Kidney epithelial cell (primary cell): ENCODE measurements at places on chromosomes 7 and 10. TPM values are rescaled to one million over a fixed set of nuclear protein-coding genes. Genes with fewer than 3 reads are reported as not detected.

- no peak for DNase-seq
These were observed 176.5 kb downstream of the SRPK2 start for GRCh38 chr7:105212212-105212611.

DNA sequence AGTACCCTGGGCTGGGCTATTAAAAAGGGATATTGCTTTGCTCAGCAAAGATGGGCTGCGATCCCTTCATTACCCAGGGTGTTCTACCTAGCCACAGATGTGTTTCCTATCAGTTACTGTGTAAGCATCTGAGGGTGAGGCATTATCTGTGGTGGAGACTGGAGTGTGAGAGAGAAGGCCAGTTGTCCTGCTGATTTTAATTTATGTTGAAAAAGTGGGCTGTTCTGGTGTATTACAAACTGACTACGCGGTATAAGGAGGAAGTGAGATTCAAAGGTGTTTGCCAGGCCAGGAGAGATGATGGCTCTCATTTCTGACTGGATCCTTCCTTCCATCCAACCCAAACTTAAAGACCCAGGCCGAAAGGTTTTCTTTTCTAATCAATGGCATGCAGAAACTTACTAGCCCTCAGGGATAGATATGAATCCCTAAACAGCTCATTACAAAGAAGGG is 7.6 kb downstream of the TCF7L2 start:
- no peak for DNase-seq

DNA sequence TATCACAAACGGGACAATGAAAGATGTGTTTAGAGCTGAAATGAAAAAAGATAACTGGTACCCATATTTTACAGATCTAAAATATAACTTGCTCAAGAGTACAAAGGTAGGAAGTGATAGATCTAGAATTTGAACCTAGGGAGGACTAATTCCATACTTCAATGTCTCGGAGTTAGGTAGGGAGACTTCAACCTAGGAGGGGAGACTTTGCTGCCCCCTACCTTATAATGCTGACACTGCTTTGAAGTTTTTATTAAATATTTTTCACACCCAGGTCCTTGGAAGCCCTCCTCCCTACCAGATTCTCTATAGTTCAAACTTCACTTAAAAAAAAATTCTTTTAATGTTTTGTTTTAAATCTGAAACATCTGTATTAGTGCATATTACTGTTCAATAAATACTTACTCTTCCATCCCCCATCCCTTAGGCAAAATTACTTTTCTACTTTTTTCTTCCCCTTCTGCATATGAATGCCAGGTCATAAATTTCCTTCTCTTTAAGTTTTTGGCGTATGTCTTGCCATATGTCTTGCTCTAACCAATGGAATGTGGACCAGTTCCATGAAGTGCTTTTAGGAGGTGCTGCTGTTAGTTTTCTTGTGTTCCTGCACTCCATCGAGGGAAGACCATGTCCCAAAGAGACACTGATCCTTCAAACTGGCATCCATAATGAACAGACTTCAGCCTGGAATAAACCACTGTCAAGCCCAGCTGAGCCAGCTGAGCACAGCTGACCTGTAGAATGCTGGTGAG is 57.8 kb downstream of the MICU1 start:
- DNase-seq = no peak

- no peak for DNase-seq
These were observed 241.7 kb upstream of the NEBL start for GRCh38 chr10:21138769-21139340.

- no peak for DNase-seq
These were observed 251.3 kb upstream of the VWC2 start for GRCh38 chr7:49522111-49522510.

- no peak for DNase-seq
These were observed 118.2 kb downstream of the ANK3 start for GRCh38 chr10:60271319-60272040.

VPS41 gene
- total RNA-seq = 47.6 and 56.2 TPM in 2 replicates

PPP1R3C gene
- 0.89 and 1.8 TPM in 2 replicates for total RNA-seq

UPK3B gene
- total RNA-seq = not detected in 2 replicates

- no peak for DNase-seq
These were observed 56.7 kb upstream of the ELN start for GRCh38 chr7:73971322-73971703.

GRCh38 chr10:11851910-11852309 is 28.8 kb downstream of the PROSER2 start:
- no peak for DNase-seq

- no peak for DNase-seq
These were observed 77.8 kb upstream of the FAM133B start for GRCh38 chr7:92667816-92668535.

DNA sequence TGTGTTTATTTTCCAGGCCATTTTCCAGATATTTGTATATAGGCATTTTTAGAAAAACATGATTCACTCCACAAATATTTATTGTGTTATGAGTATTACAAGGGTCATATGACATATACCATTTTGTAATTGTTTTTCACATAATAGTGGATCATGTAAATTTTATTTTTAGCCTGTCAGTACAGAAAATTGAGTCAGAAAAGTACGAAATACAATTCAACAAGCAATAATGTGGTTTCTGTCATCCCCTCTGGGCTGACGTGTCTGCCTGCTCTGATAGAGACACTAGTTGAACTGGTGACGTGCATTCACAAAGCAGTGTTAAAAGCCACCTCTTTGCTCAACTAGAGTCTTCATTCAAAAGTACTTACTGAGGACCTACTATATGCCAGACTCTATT is 97.9 kb upstream of the STEAP1B start:
- DNase-seq = no peak

DNA sequence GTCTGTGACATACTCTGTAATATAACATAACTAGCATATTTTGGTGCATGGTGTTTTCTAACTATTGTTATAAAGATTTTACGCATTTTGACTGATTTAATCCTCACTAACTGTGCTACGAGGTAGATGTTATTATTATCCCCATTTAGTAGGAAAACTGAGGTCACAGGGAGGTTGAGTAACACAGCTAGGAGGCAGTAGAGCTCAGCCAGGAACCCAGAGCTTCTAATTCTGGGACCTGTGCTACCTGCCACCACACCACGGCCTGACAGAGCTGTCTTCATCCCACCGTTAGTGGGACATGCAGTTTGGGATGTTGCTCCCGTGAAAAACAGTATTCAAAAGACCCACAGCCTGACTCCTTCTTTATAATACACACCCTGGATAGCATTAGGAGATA is 962.5 kb downstream of the CNTNAP2 start:
- DNase-seq = no peak

DNA sequence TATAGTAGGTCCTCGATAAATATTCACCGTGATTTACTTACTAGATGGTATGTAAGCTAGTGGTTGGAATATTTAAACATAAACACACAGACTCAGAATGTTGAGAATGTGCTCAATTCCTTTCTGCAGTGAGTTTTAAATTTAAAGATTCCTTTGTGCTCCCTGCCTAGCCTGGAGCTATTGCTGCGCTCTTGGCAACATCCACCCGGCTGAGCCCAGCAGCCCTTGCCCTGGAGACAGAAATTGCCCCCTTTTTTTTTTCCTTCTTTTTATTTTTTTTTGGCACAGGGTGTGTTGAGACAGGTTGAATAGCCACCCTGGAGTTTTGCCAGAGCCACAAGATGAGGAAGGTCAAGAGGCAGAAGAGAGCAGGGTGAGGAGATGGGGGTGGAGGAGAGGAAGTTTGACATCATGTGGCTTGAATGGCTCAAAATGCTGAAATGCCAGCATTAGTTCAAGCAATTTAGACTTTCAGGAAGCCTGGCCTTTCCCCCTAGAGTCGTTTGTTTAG is 180.8 kb downstream of the PRKCQ start:
- no peak for DNase-seq

TFPI2 gene
- 33.7 and 52.9 TPM in 2 replicates for total RNA-seq

- DNase-seq = no peak
These were observed 34.1 kb upstream of the FOXL3 start for GRCh38 chr7:255721-256361.

- no peak for DNase-seq
These were observed 205.4 kb upstream of the C7orf33 start for GRCh38 chr7:148385009-148385682.

SLC13A4 gene
- total RNA-seq = 0.08 and 0.14 TPM in 2 replicates

DNA sequence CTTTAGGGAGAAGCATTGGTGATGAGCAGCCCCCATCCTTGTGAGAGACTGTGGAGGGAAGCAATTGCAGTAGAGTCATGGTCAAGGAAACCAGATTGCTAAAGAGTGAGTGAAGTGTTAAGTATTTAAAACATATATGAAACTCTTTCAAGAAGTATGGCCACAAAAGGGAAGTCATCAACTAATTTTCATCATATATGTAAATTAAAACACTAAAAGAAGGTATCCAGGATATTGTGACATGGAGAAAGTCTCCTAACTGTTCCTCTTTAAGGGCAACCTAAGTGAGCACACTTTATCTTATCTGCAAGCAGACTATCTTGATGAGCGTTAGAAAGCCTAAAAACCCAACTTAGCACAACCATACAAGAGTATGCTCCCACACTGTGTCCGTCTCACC is 69.7 kb downstream of the CD36 start:
- DNase-seq = no peak

GRCh38 chr7:140593672-140593982 is 47.0 kb downstream of the DENND2A start:
- no peak for DNase-seq

DNA sequence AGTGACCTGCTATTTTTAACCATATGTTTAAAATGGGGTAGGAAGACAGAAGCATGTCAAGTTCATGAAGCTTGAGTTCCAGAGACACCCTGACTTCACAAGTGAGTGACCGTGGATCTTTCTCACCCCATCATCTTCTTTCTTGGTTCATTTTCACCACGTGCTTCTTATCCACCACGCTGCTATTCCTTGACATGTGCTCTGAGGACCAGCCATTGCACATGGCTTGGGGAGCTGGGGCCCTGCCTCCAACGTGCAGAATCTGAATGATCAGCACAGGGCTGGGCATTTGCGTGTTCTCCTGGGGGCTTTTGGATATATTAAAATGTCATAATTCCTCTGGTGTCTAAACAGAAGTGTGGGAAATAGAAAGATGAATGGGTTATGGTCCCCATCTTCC is 25.0 kb upstream of the GTPBP4 start:
- DNase-seq = no peak

GRCh38 chr10:79286318-79286951 is 60.8 kb upstream of the PPIF start:
- DNase-seq = no peak

GRCh38 chr10:122699796-122700455 is at the start of gene C10orf120:
TSS of gene C10orf120 (minus strand) at chr10:122699846. CDS start at chr10:122699790, 56 bp downstream.
- no peak for DNase-seq

DNA sequence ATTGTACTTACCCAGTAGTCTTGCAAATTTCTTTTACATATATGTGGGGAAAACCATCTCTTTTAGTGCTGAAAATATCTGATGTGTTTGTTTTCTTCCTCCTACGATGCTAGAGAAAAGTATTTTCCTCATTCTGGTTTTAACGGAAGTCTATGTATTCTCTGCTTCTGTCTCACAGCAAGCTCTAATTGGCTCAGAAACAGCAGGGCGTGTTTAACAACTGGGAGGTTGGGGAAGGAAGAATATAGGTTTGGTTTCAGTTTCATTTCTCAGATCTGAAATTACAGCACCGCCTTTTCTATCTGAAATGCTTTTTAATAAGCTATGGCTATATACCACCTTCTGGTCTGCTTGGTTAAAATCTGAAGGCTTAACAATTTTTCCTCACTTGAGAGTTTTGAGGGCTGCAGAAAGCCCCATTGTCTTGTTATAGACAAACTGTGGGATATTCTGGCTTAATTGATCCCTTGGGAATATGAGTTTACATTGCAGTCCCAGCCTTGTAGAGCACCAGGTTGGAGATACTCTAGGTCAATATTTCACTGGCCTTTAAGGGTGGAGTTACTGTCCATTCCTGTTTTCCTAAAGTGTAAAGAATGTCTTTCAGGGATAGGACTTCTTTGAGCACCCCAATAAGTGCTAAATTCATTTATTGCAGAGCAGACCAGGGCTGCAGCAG is at the start of gene SAMD9:
Gene SAMD9, minus strand, starts transcription at position 128 of the 679 bp plus-strand sequence. CDS start 11,882 bp downstream, outside the sequence.
- peak; percentile 26 for DNase-seq

GRCh38 chr7:83005410-83005809 is 157.3 kb downstream of the PCLO start:
- no peak for DNase-seq

DNA sequence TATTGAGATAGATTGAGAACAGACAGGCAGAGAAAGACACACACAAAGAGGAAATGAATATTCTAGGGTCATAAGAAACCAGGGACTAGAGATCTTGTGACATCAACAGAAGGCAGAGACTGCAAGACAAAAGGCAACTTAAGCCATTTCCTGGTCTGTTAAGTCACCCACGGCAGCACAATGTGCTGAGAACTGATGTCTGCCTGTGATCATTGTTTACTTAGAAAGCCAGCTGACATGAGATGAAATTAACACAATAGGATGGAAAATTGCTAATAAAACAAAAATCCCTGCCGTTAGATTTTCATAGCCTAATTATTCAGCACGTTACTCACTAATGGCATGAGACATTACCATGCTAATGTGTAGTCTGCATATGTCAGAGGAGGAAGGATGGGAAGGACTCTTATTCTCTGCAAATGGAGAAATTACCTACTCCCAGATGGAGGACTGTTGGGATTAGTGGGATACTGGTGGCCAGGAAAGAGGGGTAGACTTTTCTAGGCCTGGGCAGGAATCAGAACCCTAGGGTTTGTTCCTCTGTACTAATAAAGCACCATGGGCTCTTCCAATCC is 191.3 kb upstream of the PODXL start:
- DNase-seq = no peak

LZTS2 gene
- 118 and 125 TPM in 2 replicates for total RNA-seq

DNA sequence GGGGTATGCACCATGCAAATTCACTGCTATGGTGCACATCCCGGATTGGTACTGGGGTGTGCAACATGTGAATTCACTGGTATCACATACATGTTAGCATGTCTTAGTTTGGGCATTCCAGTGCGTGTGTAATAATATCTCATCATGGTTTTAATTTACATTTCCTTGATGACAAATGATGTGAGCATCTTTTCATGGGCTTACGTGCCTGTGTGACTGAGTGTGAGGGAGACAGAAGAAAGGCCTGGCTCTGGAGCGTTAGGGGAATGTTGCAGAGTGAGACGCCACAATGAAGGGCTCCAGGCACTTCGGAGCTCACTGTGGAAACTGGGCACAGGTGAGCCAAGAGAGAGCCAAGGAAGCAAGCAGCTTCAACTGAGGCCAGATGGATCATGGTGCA is 162.6 kb downstream of the UBE2H start:
- DNase-seq = no peak

PDE1C gene
- total RNA-seq = 2.3 and 2.6 TPM in 2 replicates
